ENCODE measurements at places on chromosomes 3 and 15.

DNA sequence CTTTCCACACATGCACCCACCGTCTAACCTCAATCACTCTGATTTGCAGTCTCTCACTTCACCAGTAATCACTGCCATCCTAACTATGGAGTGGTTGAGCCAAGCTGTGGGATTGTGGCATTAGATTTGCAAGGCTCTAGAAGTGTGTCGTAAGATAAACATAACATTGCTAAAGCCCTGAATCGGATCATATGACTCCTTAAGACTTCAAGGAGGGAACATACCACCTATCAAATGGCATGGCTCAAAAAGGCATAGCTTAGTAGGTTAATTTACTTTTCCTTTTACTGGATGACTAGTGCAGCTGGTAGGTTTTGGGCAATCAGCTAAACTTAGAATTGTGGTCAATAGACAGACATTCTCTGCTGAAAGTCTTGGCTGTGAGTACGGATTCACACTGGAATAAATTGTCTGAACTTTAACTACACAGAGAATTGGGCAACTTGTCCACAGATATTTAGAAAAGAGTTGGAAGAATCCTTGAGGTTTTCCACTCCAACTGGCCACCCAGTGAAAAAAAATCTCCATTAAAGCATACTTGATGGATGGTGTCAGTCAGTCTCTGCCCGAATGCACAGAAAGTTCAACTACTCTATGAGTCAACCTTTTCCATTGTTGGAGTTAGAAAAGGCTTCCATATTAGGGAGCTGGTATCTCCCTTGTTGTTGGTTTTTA lies 476.7 kb upstream of the CBLB start:
- no peak for DNase-seq

DNA sequence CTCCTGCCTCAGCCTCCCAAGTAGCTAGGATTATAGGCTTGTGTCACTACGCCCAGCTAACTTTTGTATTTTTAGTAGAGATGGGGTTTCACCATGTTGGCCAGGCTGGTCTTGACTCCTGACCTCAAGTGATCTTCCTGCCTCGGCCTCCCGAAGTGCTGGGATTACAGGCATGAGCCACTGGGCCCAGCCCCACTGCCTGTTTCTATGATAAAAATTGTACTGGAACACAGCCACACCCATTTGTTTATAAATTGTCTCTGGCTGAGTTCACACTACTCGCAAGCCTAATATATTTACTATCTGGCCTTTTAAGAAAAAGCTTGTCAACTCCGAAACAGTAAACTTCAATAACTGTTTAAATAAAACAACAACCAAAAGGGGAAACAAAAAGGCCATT lies 309.4 kb upstream of the WNT5A start:
- DNase-seq = no peak

DNA sequence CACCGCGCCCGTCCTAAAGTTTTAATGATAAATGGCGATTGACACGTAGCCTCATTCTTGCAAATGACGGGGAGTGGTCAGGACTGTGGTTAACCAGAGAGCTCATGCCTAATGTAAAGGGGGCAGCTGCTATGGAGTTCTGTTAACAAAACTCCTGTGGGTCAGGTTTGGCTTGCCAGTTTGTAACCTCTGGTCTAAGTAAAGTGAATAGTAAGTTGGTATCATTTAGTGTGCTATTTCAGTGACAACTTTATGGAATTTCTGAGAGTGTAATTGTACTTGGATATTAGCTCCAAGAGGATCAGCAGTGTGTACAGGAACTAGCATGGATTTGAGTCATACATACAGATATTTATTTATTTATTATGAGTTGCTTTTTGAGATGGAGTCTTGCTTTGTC lies 87.9 kb downstream of the RGMA start:
- no peak for DNase-seq

DNA sequence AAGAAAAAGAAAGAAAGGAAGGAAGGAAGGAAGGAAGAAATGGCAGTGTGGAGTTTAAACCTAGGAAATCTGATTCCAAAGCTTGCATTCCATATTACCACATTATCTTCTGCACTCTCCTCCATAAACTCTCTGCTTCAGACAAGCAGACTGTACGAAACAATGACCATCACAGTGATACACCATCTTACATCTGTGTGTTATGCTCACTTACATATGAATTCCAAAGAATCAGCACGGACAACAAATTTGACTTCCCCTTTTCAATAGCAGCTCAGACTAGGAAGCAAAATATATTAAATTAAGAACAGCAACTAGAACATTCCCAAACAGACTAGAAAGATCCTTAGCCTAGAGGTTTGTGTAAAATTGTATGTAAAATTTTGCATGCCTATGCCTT lies 18.0 kb upstream of the PPM1L start:
- no peak for DNase-seq

All from stimulated activated naive CD8-positive, alpha-beta T cell treated with anti-CD3 and anti-CD28 coated beads, Interleukin-15, amount 100 ng/mL, for 72 hours (primary cell).